ELF-1 (cell line): ENCODE measurements at places on chromosomes 13 and 19.

- DNase-seq: no peak
These were observed 11.3 kb downstream of the PCID2 start for GRCh38 chr13:113196970-113197737.

- DNase-seq: no peak
These were observed 133.9 kb downstream of the AKAP11 start for GRCh38 chr13:42405665-42406390.

GRCh38 chr19:1218751-1219567 is 13.4 kb downstream of the STK11 start:
- no peak for DNase-seq

- no peak for DNase-seq
These were observed 977.0 kb upstream of the SLC10A2 start for GRCh38 chr13:104043184-104043583.

DNA sequence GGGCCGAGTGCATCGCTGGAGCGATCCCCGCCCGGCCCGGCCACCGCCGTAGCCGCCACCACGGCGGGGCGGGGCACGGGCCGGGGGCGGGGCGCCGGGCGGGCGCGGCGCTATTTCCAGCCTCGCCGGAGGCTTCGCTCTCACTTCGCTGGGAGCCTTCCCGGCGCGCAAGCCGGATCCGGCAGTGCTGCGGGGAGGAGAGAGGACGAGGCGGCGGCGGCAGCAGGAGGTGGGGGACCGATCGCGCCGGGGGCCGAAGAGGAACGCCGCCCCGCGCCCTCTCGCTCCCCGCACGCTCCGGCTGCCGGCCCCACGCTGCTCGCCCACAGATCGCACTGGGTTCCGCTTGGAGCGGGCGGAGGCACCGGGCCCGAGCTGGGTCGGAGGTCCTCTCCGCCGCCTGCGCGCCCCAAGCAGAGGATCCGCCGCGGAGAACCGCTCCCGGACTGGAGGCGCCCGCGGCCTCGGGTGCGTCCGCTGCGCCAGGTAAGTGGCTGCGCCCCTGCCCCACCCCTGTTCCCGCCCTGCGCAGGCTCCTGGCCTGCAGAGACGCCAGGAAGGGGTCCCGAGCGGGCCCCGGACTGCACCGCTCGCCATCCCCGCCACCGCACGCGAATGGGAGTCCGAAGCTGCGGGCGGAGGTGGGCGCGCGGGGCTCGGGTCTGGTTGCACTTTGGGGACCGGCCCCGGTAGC is at the start of gene CHST8:
Gene CHST8, plus strand, starts transcription at position 143 of the 694 bp plus-strand sequence. CDS start 67,309 bp downstream, outside the sequence.
- DNase-seq: peak; percentile 65
